ENCODE measurements at places on chromosomes 4 and X.

GRCh38 chrX:7091923-7092322 is 55.6 kb upstream of the STS start:
- no peak for DNase-seq

DNA sequence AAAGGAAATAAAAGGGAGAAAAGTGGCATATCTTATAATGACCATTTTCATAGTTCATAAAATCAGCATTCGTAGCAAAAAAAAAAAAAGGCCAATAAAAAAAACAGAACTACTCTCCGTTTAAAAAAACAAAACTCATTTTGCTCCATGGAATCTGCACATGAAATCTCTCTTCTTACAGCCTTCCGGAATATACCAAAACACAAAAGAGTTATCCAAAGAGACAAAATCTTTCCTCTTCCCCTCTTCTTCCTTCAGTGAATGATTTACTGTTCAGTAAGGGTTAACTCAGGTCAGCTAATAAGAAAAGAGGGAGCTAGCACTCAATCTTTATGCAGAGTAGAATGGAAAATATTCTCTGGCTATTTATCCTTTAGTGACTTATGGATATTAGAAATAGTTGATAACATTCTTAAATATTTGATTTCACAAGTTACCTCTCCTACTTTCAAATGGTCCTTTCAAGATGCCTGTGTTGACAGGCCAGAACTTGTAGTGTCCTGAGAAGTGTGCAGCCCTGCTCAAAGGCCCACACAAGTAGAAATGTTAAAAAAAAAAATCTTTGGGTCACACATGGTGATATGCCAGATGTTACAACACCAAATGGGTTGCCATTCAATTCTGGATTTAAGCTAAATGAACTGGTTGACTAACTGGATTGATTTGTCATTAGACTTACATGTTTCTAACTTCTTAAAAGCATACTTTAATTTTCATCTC is 42.1 kb downstream of the PDGFC start:
- no peak for DNase-seq

DNA sequence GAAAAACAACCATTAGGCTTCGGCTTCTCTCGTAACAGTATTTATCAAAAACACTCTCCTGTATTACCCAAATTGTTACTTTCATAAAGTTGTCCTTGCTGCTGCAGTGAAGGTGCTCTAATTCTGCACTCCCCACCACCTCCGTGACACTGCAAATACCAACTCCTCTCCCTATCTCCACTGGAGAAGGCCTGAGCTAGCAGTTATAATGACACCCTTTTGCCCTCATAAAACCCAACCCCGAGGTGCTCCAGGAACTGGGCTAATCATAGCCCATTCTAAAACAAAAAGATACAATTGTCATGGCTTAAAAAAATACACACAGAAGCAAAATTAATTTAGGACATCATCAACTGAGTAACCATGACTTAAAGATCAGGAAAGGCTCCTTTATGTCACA is 59.2 kb downstream of the MAP7D2 start:
- no peak for DNase-seq

DNA sequence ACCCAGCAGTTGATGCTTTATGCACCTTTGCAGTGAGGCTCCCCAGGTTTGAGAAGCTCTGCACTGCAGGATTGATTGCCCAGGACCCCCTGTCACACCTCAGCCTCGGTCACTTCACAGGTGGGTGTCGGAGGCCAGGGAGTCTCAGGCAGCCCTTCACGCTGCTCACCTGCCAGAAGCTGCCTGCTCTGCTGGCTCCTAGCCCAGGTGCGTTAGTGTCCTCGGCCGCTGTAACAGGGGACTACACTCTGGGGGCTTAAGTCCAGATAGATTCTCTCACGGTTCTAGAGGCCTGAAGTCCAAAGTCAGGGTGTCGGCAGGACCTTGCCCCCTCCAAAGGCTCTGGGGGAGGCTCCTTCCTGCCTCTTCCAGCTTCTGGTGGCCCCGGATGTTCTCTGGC is 79.9 kb downstream of the CPZ start:
- no peak for DNase-seq

DNA sequence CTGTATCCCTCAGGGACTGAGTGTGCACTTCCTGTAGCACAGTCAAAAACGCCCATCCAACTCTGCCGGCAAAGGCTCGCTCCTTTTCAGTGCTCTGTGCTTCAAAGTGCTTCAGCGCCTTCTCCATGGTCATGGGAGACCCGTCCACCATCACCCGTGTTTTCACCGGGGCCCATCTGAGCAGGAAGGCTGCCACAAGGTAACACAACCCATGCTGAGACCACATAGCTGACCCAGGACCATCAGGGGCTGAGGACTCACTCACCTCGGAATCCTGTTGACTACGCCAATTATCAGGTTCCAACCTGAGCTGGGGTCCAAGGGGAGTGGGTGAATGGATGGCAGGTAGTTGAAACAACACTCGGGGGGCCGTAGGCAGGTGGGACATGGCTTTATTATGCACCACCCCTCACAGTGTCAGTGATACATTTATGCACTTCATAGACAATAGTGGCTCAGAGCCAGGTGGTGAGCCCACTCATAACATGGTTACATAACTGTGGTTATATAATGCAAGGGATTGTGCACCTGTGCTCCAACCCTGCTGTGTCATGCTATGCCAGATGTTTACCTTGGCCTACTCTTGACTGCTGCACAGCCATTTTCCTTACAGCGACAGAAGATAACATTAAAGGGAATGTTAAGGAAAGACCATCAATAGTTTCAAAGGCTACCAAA is 227.8 kb downstream of the ADGRL3 start:
- no peak for DNase-seq

DNA sequence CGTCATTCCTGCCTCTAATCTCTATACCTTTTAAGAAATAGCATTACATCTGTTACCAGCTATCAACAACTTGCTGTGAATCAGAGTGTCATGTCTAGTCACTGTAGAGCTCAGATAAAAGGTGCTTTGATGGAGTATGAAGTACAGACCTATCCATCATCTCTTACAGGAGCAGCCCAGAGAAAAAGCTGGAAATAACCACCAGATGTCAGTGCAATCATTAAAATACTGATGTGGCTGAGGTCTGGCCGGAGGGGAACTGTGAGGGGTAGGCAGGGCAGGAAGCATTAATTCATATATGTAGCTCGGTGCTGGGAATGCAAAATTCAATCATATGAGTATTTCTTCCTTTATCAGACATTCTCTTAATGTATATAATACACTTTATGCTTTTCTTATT is 100.6 kb downstream of the AKAP4 start:
- DNase-seq: no peak

GRCh38 chr4:135573251-135573650 is 1371.7 kb upstream of the PABPC4L start:
- DNase-seq: no peak

DNA sequence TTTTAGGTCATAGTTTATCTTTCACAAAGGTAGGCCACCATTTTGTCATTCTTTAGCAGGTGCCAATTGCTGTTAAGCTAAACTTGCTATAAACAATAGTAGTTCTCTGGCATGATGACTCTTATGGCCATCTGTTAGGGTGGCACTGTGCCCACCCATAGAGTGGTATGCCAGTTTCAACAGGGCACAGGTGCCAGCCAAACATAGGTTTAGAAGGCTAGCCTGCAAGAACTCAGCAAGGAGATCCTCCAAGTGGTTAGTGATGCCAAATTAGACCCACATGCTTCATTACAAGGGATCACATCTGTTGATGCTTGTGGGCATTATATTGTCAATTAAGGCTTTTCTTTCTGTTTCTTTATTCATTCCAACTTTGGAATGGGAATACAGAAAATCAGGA is 204.5 kb downstream of the FMR1NB start:
- no peak for DNase-seq

DNA sequence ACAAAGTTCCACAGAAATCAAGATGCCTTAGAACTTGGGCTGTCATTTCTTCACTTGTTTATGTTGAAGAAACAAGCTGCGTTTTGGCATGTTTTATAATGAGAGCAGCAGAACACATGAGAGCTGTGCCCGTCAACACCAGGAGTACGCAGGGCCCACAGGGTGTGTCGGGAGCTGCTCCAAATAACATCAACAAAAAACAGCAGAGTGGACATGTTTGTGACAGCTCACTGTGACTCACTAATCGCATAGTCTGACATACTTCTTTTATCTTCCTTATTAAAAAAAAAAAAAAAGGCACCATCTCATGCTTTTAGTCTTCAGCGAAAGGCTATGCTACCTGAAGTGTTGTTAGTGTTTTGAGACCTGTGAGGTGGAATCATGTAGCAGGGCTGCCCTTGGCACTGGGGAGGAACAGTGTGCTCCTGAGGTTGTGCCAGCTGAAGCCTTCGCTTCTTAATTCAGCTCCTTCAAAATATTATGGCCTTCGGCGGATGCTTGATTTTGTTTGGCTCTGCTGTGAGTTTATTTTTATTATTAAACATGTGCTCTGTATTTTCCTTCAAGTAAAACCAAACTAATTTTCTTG is 32.8 kb downstream of the FHDC1 start:
- DNase-seq: no peak
